ENCODE measurements at places on chromosomes 16 and 17.

GRCh38 chr17:27930000-27930399 lies 36.8 kb upstream of the LYRM9 start:
- DNase-seq = no peak

DNA sequence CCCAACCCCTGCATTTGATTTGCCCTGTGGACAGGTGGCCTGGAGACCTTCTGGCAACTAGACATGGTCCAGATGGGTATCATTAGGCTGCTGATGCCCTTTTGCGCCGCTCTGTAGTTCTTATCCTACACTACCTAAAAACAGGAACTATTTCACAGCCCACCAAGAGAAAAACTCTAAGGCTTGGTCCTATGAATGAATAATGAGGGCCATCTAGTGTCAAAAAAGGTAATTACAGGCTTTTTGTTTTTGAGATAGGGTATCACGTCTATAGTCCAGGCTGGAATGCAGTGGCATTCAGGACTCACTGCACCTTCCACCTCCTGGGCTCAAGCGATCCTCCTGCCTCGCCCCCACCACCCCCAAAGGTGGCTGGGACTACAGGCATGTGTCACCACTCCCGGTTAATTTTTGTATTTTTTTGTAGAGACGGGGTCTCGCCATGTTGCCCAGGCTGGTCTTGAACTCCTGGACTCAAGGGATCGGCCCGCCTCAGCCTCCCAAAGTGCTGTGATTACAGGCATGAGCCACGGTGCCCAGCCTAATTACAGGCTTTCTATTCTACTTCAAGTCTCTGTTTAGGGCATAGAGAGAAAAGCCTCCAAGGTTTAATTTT lies 20.9 kb downstream of the COIL start:
- DNase-seq = peak; percentile 15

GRCh38 chr17:60864708-60865005 lies 187.0 kb downstream of the BCAS3 start:
- no peak for DNase-seq

DNA sequence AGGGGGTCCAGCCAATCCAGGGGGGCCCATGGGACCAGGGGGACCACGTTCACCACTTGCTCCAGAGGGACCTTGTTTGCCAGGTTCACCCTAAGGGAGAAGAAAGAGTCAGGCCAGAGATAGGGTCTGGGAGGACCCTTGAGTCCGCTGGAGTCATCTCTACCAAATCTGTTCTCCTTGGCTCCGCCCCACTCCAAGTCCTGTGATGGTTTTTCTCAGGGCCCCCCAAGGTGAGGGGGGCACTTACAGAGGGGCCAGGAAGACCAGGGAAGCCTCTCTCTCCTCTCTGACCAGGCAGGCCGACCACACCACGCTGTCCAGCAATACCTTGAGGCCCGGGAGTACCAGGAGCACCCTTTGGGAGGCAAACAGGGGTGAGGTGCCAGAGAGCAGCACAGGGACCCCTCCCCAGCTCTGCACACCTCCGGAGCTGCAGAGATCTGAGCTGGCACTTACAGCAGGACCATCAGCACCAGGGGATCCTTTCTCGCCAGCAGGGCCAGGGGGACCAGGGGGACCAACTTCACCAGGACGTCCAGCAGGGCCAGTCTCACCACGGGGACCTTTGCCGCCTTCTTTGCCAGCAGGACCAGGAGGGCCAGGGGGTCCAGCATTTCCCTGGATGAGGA lies 12.4 kb downstream of the COL1A1 start:
- no peak for DNase-seq

DNA sequence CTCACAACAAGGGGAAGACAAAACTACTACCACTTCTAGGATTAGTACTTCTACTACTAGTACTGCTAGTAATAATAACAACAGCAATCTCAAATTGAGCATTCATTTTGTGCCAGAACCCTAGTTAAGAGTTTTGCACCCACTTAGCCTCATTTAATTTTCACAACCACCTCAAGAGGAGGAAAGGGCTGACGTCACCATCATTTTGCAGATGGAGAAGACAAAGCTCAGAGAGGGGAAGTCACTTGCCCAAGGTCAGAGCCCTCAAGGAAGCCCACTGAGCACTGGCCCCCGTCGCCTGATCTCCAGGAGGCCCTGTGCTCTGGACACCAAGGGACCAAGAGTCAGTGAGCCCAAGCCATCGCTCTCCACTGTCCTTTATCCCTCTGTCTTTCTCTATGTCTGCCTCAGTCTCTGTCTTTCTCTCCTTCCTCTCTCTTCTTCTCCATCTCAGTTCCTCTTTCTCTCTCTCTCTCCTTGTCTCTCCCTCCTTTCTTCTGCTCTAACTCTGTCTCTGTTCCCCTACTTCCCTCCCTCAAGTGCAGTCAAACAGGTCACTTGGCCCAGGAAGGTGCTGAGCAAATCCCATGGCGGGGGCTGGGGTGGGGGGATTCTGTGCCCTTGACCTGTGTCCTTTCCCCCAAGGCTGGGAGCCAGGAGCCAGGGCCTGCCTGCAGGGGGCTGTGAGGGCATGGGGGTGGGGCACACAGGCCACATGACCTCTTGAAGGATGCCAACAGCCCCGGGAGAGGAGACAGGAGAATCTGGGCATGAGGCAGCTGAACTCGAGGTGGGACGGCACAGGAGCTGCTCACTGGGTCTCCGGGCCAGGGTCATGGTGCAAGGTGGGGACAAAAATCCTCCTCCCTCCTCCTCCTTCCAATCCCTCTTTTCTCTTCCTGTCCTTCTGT lies 11.2 kb upstream of the NGFR start:
- DNase-seq = no peak

DNA sequence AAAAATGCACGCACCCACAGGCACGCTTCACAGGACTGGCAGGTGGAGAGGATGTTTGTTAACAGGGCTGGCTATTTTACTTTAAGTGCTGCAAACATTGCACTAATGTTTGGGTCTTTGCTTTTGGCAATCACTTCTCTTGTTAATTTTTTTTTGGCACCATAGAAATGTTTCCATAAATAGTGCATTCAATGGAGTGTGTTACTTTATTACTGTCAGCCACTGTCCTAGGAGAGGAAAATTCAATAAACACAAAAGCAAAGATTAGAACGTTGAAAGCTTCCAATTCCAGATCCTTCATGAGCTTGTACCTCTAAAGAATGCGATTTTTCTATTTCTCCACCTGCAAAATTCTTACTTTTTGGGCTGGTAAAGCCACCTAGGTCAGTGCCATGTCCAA lies 743.5 kb downstream of the WWOX start:
- peak; percentile 31 for DNase-seq

GRCh38 chr16:77807021-77807420 lies 18.7 kb downstream of the VAT1L start:
- DNase-seq = no peak

DNA sequence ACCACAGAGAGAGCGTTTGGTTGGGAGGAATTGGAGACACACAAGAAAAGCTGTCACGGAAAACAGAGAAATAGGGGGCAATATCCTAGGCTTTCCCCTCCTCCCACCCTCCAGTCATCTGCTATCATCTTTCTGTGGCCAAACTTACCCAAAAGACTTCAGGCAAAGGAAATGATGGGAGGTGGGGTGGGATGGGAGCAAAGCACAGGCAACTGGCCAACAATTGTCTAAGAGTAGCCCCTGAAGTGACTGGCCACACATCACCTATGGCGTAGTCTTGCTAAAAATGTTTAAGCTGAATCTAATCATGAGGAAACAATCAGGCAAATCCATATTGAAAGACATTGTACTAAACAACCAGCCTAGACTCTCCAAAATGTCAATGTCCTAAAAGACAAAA lies 46.9 kb upstream of the ALOX12 start:
- DNase-seq = no peak

- DNase-seq = no peak
Measured at GRCh38 chr17:29225396-29225795, 21.3 kb upstream of the CRYBA1 start.

DNA sequence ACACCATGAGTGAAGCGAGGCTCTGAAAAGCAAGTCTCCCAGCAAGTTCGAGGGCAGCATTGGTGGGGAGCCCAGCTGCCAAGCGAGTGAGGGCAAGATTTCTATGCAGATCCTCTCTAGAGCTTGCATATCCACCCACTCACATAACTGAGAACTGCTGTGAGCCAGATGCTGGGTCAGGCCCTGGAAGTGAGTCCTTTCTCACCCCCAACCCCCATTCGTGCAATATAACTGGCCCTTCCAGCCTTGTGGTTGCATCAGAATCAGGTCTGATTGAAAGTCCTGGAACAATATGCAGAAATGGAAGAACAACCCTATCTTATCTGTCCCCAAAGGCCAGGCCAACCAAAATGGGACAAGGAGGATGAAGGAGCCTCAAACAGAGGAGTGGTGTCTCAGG lies 146.6 kb downstream of the IRX5 start:
- no peak for DNase-seq

- DNase-seq = no peak
Measured at GRCh38 chr17:32496395-32497073, 9.7 kb downstream of the CDK5R1 start.

DNA sequence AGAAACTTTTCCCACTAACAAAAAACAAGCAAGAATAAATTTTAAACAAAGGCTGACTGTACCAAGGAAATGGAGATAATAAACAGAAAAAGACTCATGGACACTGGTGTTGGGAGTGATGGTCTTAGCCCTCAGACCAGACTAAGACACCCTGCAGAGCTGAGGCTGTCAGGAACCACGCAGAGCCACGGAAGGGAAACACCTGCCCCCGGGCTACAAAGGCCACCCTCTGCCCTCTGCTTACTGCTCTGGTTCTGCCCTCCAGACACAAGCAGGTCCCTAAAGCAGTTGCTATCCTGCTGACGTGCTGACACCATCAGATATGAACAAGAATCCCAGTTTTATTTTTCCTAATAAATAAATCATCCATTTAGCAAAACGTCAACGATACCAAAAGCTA lies 80.0 kb downstream of the ANKRD11 start:
- DNase-seq = no peak

GRCh38 chr16:3553138-3553923 lies 23.9 kb downstream of the NLRC3 start:
- peak; percentile 8 for DNase-seq

DNA sequence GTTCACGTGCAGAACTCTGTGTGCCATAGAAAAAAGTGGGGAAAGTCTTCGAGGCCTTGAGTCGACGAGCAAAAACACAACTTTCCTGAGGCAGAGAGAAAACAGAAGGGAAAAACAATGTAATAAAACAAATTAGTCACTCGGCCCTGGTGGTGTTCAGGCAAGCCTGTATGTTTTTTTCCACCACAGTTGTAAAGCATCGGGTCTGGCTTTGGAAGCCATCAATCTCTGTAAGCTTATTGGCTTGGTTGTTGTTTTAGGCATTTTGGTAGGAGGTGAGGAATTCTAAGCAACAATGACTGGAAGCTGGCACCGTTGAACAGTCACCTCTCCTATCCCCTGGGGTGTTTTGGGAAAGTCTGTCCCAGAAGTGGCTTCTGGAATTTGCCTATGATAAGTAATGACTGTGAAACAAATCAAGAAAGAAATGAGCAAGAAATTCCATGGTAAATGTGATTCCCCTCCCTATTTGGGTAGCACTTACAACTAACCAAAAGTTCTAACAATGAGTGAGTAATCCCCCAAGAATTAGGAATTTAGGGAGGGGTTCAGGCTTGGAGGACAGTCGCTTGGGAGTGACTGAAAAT lies 2.8 kb downstream of the CDH13 start:
- no peak for DNase-seq

GRCh38 chr16:79159261-79160049 lies 441.1 kb downstream of the MAF start:
- DNase-seq = no peak

GRCh38 chr16:11448796-11449416 lies 103.6 kb downstream of the RMI2 start:
- DNase-seq = no peak

- no peak for DNase-seq
Measured at GRCh38 chr17:65572581-65573281, 11.3 kb upstream of the AXIN2 start.

DNA sequence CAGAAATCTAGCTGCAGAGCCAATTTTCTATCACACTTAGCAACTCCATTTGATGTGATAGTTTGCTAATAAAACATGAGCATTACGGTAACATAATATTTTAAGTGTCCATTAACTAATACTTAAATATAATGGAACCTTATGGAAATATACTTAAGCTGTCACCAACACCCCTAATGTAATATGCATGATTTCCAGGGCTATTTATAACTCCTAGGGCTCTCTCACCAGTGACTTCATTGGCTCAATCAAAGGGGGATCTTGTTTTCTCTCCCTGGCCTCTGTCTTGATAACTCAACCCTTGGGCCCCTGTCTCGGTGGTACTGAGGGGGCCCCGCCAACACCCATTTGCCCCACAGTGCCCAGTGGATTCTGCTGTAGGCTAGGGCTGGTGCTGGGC lies 170.4 kb downstream of the SALL1 start:
- DNase-seq = no peak

GRCh38 chr17:36773039-36773438 lies 164.2 kb upstream of the LHX1 start:
- DNase-seq = no peak

GRCh38 chr16:57017251-57017650 lies 27.9 kb downstream of the NLRC5 start:
- DNase-seq = no peak

GRCh38 chr16:30382111-30382881 lies at the start of gene SEPTIN1:
SEPTIN1 (minus strand) TSS chr16:30382561; CDS start chr16:30382542, 19 bp downstream.
- DNase-seq = no peak

GRCh38 chr16:28610595-28611191 lies 849 bp upstream of the SULT1A1 start:
- no peak for DNase-seq

DNA sequence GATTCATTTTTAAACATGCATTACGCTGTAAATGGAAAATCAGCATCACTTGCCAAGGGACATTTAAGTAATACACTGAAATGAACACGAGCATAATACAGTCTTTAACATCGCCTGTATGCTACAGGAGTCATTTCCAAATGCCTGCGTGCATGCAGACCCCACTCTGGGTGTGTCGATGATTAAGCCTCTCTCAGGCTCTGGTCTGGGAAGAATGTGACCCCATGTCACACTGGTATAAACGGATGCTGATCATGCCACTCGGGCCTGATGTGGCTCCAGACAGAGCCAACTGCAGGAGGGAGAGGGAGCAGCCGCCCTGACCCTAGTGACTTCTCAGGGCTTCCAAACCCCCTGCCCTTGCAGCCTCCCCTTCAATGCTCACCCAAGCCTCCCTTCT lies 10.8 kb downstream of the EMP2 start:
- DNase-seq = no peak

GRCh38 chr16:10966129-10966528 lies 21.8 kb downstream of the CLEC16A start:
- DNase-seq = no peak

GRCh38 chr17:50130559-50131305 lies 772 bp upstream of the SAMD14 start:
- DNase-seq = no peak

- DNase-seq = no peak
Measured at GRCh38 chr17:29283961-29284360, 10.0 kb downstream of the NUFIP2 start.

GRCh38 chr16:58157239-58157638 lies 28.1 kb upstream of the CFAP20 start:
- no peak for DNase-seq

DNA sequence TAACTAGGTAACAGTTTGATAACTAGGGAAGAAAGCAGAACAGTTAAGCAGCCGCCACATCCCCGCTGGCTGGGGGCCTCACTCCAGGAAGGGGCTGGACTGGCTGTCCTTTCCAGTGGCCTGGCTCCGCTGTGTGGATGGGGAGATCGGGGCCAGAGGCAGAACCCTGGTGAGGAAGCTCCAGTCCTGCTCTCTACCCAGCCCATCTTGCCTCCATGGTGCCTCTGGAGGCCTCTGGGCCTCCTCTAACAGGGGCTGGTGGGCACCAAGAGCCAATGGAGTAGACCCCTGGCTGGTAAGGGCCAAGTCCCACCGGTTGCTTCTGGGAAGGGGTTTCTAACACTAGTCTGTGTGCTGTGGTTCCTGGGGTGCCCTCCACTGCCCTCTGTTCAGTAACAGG lies 8.1 kb downstream of the CNP start:
- DNase-seq = no peak

- DNase-seq = no peak
Measured at GRCh38 chr16:87491522-87492290, 1.1 kb downstream of the ZCCHC14 start.

Measured in NCI-H1105 (cell line).